ENCODE measurements at places on chromosomes 1 and 21. TPM values are rescaled to one million over a fixed set of nuclear protein-coding genes. Genes with fewer than 3 reads are reported as not detected.

DNA sequence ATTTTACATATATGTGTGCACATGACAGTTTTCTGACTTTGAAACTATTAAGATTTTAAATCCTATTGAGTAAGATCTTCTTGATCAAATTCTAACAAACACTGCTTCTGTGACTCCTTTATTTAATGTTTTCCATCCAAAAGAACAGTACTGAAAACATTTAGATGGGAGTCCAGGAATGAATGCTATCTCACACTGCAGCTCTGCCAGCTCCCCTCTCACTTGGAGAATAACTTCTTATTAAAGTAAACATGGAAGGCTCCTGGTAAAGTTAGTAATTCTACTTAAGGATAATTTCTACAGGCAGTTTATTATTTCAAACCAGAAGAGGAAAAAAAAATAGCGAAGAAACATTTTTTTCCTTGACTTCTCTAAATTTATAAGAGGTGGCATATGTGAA lies 349.1 kb downstream of the DPYD start:
- H3K27ac ChIP-seq = no peak overlapping the region
- H3K27me3 ChIP-seq = no peaks in the 10 kb centered on the region
- ATAC-seq = no peak
- no peaks in the 10 kb centered on the region for H3K36me3 ChIP-seq
- H3K4me1 ChIP-seq = no peaks in the 10 kb centered on the region

DNA sequence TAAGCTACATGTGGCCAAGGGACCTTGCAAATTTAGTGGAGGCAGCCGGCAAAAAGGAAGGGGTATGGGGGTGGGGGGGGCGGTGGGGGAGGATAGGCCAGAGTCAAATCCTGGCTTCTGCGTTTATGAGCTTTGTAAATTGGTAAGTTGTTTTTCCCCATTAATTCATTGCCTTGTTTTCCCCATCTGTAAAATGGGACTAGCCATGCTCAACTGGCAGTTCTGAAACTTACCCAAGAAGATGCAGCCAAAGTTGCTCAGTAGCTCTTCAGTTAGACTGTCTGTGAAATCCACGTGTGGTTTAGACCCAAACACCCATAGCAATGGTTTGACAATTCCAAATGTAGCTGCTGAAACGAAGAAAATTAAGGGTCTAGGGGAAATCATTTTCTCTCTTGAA lies 52.3 kb upstream of the FAM89A start:
- H3K4me3 ChIP-seq = no peak overlapping the region
- ATAC-seq = no peak
- H3K4me1 ChIP-seq = peaks cover 3% of the 10 kb centered on the region
- no peaks in the 10 kb centered on the region for H3K36me3 ChIP-seq
- H3K27me3 ChIP-seq = peaks cover 34% of the 10 kb centered on the region
- H3K27ac ChIP-seq = no peak overlapping the region

DNA sequence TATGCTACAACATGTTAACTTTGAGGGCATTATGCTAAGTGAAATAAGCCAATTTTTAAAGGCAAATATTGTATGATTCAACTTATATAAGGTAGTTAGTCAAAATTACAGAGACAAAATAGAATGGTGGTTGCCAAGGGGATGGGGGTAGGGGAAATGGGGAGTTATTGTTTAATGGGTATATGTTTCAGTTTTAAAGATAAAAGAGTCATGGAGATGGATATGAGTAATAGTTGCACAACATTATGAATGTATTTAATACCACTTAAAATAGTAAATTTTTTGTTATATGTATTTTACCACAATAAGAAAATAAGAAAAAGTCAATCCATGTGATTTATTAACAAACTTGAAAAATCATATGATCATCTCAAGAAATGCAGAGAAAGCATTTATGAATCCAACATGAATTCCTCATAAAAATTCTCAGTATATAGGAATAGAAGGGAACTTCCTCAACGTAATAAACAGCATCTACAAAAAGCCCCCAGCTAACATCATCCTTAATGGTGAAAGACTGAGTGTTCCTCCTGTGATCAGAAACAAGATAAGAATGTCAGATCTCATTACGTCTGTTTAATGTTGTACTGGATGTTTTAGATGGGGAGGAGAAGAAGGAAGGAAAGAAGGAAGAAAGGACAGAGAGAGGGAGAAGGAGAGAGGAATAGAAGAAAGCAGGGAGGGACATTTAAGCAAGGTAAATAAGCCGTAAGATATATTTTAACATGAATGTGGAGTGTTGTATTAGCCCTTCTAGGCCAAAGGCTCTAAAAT lies 6.7 kb upstream of the TSEN15 start:
- H3K36me3 ChIP-seq = no peaks in the 10 kb centered on the region
- H3K27ac ChIP-seq = no peak overlapping the region

DNA sequence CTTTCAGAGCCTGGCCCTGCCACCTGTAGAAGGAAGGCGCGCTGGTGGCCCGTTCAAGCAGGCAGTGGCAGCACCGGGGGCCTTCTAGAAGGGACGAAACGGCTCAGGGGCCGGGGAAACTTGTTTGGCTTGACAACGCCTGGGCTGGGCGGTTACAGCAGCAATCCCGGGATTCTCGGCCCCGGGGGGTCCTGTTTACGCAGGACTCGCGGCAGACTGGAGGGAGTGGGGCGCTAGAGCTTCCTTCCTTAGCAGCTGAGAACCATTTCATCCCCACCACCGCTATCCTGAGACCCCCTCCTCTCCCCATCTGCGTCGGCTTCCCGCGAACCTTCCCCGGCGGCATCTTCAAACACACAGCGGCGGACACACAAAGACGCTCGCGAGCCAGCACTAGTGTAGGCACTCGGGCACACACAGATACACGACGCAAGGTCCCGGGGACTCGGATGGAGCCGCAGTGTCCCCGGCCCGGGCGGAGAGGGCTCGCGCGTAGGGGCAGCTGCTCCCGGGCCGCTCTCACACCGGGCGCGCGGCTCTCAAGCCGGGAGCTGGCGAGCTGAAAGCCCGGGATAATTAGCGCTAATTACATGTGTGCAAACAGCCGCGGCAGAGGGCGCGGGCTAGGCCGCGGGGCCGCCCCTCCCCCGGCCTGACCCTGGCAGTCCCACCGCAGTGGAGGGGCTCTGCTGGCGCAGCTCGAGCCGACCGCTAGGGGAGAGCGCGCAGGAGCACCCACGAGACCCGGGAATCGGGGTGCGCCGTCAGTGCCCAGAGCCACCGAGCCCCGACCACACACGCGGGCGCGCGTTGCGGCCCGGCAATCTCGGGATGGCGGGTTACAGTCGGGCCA lies 271.4 kb downstream of the FOXD2 start:
- no peaks in the 10 kb centered on the region for H3K36me3 ChIP-seq
- H3K4me3 ChIP-seq = peak overlapping the region; percentile 50
- H3K4me1 ChIP-seq = peaks cover 33% of the 10 kb centered on the region
- peaks cover 91% of the 10 kb centered on the region for H3K27me3 ChIP-seq
- peak; percentile 17 for ATAC-seq

DNA sequence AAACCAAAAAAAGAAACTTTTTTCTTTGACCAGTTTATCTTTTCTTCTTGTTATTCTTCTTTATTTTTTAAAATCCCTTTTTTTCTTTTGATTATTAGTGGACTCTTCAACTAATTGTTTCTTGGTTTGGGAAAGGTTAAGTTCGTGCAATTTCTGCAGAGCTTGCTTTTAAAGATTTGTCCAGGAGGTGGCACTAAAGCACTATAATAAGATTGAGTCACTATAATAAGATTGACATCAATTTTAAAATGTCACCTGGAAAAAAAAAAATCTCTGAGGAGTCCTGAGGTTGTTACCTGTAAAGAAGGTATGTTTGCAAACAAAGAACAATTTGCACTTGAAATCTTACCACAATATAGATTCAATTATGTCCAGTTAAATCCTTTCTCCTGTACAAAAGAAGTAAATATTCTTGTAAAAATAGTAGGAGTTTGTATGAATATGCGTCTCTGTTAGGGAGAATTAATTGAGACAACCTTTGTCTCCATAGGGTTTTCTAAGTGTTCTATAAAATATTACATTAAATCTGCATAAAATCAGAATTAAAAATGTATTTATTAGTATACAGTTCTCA lies 166.7 kb downstream of the ADGRL4 start:
- H3K4me1 ChIP-seq = peaks cover 4% of the 10 kb centered on the region
- H3K27me3 ChIP-seq = no peaks in the 10 kb centered on the region
- no peaks in the 10 kb centered on the region for H3K36me3 ChIP-seq
- no peak overlapping the region for H3K4me3 ChIP-seq
- H3K27ac ChIP-seq = no peak overlapping the region

GRCh38 chr1:16979475-16980327 lies 719 bp downstream of the MFAP2 start:
- ATAC-seq = no peak
- H3K27ac ChIP-seq = peak overlapping the region; percentile 73
- peak overlapping the region; percentile 59 for H3K4me3 ChIP-seq

GRCh38 chr1:222570837-222571236 lies 18.9 kb downstream of the TAF1A start:
- no peaks in the 10 kb centered on the region for H3K36me3 ChIP-seq
- no peaks in the 10 kb centered on the region for H3K27me3 ChIP-seq
- no peak overlapping the region for H3K4me3 ChIP-seq

GRCh38 chr1:245277276-245277675 lies 122.5 kb downstream of the KIF26B start:
- no peak overlapping the region for H3K27ac ChIP-seq
- no peak for ATAC-seq
- H3K4me1 ChIP-seq = no peaks in the 10 kb centered on the region

- no peaks in the 10 kb centered on the region for H3K36me3 ChIP-seq
- no peak overlapping the region for H3K4me3 ChIP-seq
- no peak overlapping the region for H3K27ac ChIP-seq
- H3K27me3 ChIP-seq = no peaks in the 10 kb centered on the region
- ATAC-seq = no peak
- no peaks in the 10 kb centered on the region for H3K4me1 ChIP-seq
Measured at GRCh38 chr1:240232530-240232929, 140.8 kb downstream of the FMN2 start.

DNA sequence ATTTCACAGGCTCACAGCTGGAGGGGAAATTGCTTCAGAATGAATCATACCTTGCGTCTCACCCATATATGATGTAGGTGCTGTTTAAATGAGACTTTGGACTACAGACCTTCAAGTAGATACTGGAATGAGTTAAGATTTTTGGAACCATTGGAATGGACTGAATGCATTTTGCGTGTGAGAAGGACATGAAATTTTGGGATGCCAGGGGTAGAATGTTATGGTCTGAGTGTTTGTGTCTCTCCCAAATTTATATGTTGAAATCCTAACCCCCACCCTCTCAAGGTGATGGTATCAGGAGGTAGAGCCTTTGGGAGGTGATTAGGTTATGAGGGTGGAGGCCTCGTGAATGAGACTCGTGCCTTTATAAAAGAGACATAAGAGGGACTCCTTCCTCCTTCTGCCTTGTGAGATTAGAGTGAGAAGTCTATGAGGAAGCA lies 41.4 kb downstream of the KCNK1 start:
- no peaks in the 10 kb centered on the region for H3K4me1 ChIP-seq
- H3K4me3 ChIP-seq = no peak overlapping the region
- no peak overlapping the region for H3K27ac ChIP-seq

DNA sequence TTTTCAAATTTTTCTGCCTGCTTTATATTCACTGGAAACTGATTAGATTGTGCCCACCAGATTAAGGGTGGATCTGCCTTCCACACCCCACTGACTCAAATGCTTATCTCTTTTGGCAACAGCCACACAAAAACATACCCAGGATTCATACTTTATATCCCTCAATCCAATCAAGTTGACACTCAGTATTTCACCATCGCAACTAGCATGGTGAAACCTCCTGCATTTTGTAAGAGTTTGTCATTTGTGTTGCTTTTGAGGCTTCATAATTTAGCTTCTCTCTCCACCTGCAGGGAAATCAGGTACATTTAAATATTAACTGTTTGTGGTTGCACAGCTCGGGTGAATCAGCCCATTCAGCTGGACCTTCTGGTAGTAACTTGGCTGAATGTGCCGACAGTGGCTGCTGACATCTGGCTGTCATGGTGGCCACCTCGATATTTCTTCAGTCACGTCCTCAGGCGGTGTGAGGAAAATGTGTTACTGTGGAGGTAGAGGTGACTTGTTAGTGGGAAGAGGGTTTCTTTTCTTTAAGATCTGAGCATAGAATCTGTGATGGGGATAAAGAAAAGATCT lies 224.0 kb downstream of the PTBP2 start:
- no peaks in the 10 kb centered on the region for H3K27me3 ChIP-seq
- no peaks in the 10 kb centered on the region for H3K4me1 ChIP-seq
- H3K36me3 ChIP-seq = no peaks in the 10 kb centered on the region
- ATAC-seq = no peak

DNA sequence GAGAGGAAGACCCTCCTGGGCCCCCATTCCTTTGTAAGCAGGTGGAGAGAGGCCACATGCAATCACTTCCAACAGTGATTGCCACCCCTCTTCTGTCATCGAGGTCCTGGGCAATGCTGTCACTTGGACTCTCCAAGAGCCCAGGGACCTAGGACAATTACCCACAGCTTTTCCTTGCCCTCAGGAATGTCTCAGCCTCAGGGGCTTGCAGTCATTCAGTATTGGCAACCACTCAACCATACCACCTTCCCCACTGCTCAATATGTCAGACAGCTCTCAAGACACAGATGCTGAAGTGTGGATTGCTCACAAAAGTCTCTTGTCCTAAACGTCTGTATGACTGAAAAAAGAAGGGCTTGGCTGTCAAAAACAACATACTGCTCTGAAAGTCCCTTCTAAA lies 87.8 kb downstream of the PTPN14 start:
- no peak overlapping the region for H3K4me3 ChIP-seq
- peaks cover 5% of the 10 kb centered on the region for H3K36me3 ChIP-seq
- H3K27ac ChIP-seq = no peak overlapping the region
- ATAC-seq = no peak
- peaks cover 34% of the 10 kb centered on the region for H3K4me1 ChIP-seq
- H3K27me3 ChIP-seq = no peaks in the 10 kb centered on the region

The KIF26B gene
- 0.62 TPM for total RNA-seq

The TTC34 gene
- total RNA-seq = 0.58 TPM

The EIF2D gene
- 60.1 TPM for total RNA-seq

The NBPF6 gene
- not detected for total RNA-seq

The CLCA1 gene
- total RNA-seq = not detected

The RNU1-4 gene
- under 0.01 TPM for total RNA-seq

The DRAM2 gene
- 34.9 TPM for total RNA-seq

The TCP10L gene
- total RNA-seq = 1.6 TPM

The PPM1J gene
- total RNA-seq = 0.35 TPM

All from gastroesophageal sphincter (tissue), 4 donors.